ENCODE measurements at places on chromosomes 5 and 9. TPM values are rescaled to one million over a fixed set of nuclear protein-coding genes. Genes with fewer than 3 reads are reported as not detected.

- no peak overlapping the region for H3K27ac ChIP-seq
- H3K4me3 ChIP-seq: no peak overlapping the region
- H3K4me1 ChIP-seq: no peaks in the 10 kb centered on the region
- no peaks in the 10 kb centered on the region for H3K36me3 ChIP-seq
- no peaks in the 10 kb centered on the region for H3K27me3 ChIP-seq
Measured at GRCh38 chr5:174777111-174777510, 52.7 kb downstream of the MSX2 start.

- H3K36me3 ChIP-seq: no peaks in the 10 kb centered on the region
- peaks cover 12% of the 10 kb centered on the region for H3K27me3 ChIP-seq
- DNase-seq: no peak
- no peaks in the 10 kb centered on the region for H3K4me1 ChIP-seq
Measured at GRCh38 chr5:95035891-95036685, 248.8 kb downstream of the MCTP1 start.

GRCh38 chr5:102583276-102584124 is 84.7 kb upstream of the SLCO6A1 start:
- H3K27ac ChIP-seq: no peak overlapping the region
- H3K4me1 ChIP-seq: no peaks in the 10 kb centered on the region
- H3K27me3 ChIP-seq: no peaks in the 10 kb centered on the region
- no peak for DNase-seq
- no peaks in the 10 kb centered on the region for H3K36me3 ChIP-seq

Gene GDNF
- total RNA-seq: not detected

DNA sequence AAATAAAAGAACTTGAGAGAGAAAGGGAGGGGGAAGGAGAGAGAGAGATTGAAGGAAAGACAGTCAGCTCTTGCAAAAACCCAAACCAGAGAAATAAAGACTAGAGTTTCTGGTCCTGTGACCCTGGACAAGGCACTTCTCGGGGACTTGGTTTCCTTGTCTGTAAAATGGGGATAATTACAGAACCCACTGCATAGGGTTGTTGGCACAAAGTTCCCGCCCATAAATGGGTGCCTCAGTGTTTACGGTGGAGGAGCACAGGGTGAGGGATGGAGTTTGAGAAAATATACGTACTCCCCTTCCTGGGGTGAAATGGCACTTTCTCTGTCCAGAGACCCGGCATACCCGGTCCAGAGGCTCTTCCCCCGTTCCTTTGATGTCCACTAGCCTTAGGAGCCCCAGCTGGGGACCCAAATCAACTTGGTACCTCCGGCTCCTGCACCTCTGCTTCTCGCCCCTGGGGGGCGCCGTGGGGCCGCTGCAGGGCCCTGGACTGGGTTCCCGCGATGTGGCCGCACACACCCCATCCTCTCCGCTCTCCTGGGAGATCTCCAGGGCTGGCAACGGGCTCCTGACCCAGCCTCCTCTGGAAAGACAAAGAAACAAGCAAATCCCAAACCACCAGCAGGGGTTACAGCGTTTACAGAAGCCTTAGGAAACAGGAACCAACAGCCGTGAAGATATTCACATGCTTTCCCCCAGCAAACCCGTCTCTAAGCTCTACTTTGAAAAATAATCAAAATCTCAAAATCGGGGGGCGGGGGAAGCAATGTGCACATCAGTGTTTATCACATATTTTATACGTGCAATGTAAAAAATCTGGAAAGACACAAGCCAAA is 26.3 kb downstream of the PTGES start:
- DNase-seq: peak; percentile 82
- peak overlapping the region; percentile 25 for H3K4me3 ChIP-seq
- no peaks in the 10 kb centered on the region for H3K36me3 ChIP-seq
- peaks cover 1% of the 10 kb centered on the region for H3K4me1 ChIP-seq
- no peak overlapping the region for H3K27ac ChIP-seq

GRCh38 chr5:95925939-95926338 is 35.7 kb downstream of the ELL2 start:
- DNase-seq: no peak
- peaks cover 10% of the 10 kb centered on the region for H3K36me3 ChIP-seq
- no peak overlapping the region for H3K27ac ChIP-seq
- no peak overlapping the region for H3K4me3 ChIP-seq

- peaks cover 6% of the 10 kb centered on the region for H3K27me3 ChIP-seq
- no peak for DNase-seq
- no peak overlapping the region for H3K4me3 ChIP-seq
- peaks cover 3% of the 10 kb centered on the region for H3K4me1 ChIP-seq
- H3K36me3 ChIP-seq: no peaks in the 10 kb centered on the region
Measured at GRCh38 chr9:136049491-136050265, 45.4 kb downstream of the NACC2 start.

- H3K4me3 ChIP-seq: no peak overlapping the region
- no peak for DNase-seq
- peaks cover 3% of the 10 kb centered on the region for H3K27me3 ChIP-seq
- H3K4me1 ChIP-seq: peaks cover 15% of the 10 kb centered on the region
Measured at GRCh38 chr5:56666901-56667300, 148.4 kb upstream of the MAP3K1 start.

Gene PCA3
- total RNA-seq: not detected

Gene PCDHGA12
- total RNA-seq: 0.11 TPM

DNA sequence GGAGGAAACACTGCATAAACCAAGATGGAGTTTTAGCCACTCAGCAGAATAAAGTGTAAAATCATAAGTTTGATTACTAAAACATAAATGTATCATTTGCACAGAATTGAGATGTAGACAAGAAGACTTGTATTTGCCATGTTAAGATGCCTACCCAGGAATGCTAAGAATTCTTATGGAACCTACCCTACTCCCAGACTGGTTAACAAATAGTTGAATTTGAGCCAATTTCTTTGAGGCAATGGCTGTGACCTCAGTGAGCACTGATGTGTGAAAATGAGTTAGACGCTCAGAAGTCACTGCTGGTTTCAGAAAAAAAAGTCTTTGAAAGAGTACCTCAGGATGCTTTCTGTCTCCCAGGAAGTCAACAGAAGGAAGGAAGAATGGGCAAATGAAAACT is 95.6 kb downstream of the ESM1 start:
- DNase-seq: no peak
- no peak overlapping the region for H3K27ac ChIP-seq
- peaks cover 52% of the 10 kb centered on the region for H3K27me3 ChIP-seq
- H3K4me3 ChIP-seq: no peak overlapping the region
- H3K36me3 ChIP-seq: peaks cover 2% of the 10 kb centered on the region

DNA sequence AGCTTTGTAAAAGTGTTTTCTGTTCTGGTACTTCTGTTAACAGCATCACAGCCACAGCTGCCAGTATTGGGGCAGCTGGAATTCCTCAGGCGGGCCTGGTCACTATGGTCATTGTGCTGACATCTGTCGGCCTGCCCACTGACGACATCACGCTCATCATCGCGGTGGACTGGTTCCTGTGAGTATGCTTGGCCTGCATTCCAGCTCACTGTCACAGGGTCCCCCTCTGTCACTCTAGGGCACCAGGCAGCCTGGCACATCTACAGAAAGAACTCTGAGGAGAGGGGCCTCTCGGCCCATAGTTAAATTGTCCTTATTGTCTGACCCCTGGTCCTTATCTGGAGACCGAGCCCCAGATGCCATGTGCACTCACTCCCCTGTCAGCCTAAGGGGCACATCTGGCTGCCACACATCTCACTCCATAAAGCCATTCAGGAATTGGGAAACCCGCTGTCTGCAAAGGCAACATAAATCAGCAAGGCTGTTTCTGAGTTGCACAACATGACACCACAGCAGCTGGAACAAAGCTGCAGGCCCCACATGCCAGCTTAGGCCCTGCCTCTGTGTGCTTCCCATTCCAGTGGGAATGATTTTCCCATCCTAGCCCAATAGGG is 77.5 kb downstream of the SLC1A3 start:
- H3K4me1 ChIP-seq: no peaks in the 10 kb centered on the region
- H3K4me3 ChIP-seq: no peak overlapping the region
- no peaks in the 10 kb centered on the region for H3K36me3 ChIP-seq
- no peak overlapping the region for H3K27ac ChIP-seq

- H3K27ac ChIP-seq: no peak overlapping the region
- H3K4me1 ChIP-seq: peaks cover 12% of the 10 kb centered on the region
- peaks cover 6% of the 10 kb centered on the region for H3K27me3 ChIP-seq
- H3K36me3 ChIP-seq: no peaks in the 10 kb centered on the region
- DNase-seq: no peak
- H3K4me3 ChIP-seq: no peak overlapping the region
Measured at GRCh38 chr9:133874060-133874657, 118.0 kb downstream of the VAV2 start.

All from activated naive CD8-positive, alpha-beta T cell treated with anti-CD3 and anti-CD28 coated beads, Interleukin-2, amount 10 ng/mL, durations not matched to agents 7 days and 5 days (primary cell).